T-helper 17 cell (primary cell): ENCODE measurements at places on chromosomes 2 and 18.
A peak's percentile ranks its signal among the peaks of the same experiment; 100 is the strongest.

DNA sequence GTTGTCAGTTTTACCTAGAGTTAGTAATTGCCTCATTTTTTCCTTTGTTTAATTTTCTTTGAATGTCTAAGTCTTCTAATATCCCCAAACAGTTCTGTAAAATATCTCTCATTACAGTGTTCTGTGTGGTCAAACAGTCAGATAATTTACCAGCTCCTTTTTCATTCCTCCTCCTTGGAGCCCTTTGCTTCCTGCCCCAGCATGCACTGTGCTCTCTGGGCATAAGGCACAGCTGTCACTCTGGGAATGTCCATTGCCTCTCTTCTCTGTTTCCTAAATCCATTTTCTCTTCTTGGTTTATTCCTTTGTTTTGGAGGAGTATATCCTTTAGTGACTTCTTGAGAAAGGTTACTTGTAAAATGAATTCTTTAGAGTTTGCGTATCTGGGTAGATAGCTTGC, 139.3 kb downstream of the PLCL1 start:
- DNase-seq = no peak

DNA sequence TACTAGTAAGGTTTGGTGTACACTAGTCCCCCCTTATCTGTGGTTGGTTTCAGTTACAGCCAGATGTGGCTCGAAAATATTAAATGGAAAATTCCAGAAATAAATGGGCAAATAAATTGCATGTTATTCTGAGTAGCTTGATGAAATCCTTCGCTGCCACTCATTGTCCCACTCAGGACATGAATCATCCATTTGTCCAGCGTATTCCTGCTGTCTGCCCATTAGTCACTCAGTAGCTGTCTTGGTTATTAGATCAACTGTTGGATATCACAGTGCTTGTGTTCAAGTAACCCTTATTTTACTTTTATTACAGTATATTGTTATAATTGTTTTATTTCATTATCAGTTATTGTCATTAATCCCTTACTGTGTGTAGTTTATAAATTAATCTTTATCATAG, 21.7 kb downstream of the ZDBF2 start:
- no peak for DNase-seq

- no peak for DNase-seq
Observed at GRCh38 chr2:146632707-146633106, 1212.1 kb upstream of the ACVR2A start.

- peak; percentile 71 for DNase-seq
Observed at GRCh38 chr2:156333951-156334495, 1.5 kb upstream of the NR4A2 start.

DNA sequence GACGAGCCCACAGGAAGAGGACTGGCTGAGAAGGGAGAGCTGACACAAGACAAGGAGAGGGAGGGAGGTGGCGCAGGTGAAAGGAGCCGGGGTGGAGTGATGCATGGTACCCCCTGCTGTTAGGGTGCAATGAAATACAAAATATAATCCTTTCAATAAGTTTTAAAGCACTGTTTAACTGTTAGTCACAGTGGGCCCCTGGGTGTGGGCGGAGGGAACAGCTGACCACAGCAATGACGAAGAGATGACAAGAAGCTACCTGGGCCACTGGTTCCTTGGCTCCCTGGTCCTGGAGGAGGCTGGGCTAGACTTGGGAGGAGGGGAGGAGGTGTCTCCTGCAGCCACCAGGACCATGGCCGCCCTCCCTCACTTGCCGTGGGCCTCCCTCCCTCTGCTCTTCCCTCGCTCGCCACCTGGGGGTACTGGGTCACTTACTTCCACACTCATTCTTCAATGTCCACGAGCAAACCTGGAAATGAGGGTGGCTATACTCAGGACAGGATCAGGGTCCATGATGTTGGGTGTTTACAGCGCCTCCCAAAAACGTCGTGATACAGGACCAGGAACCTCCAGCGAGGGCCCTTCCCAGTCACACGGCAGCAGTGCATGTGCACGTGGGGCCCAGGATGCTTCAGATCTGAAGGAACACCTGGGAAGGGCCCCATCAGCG, 196.1 kb downstream of the ANKRD30B start:
- DNase-seq = no peak

- no peak for DNase-seq
Observed at GRCh38 chr2:158529379-158530259, 72.9 kb downstream of the PKP4 start.

DNA sequence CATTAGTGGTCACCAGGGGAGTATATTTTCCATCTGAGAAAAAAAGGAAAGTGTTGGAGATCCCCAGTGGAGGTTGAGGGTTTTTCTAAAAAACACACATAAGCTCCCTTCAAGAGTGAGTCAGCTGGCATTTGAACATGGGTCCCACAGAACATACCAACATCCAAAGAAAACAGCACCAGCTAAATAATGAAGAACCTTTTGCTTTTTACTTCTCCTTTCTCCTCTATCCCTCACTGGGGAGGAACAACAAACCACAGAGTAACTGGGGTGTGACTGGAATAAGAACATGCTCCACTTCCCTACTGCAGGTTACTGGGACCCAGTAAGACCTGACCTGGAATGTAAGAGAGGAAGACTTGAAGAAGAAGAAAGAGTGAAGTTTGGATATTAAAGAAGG, 56.5 kb upstream of the RAPH1 start:
- DNase-seq = no peak

GRCh38 chr18:9058406-9058805, 44.1 kb upstream of the NDUFV2 start:
- no peak for DNase-seq

DNA sequence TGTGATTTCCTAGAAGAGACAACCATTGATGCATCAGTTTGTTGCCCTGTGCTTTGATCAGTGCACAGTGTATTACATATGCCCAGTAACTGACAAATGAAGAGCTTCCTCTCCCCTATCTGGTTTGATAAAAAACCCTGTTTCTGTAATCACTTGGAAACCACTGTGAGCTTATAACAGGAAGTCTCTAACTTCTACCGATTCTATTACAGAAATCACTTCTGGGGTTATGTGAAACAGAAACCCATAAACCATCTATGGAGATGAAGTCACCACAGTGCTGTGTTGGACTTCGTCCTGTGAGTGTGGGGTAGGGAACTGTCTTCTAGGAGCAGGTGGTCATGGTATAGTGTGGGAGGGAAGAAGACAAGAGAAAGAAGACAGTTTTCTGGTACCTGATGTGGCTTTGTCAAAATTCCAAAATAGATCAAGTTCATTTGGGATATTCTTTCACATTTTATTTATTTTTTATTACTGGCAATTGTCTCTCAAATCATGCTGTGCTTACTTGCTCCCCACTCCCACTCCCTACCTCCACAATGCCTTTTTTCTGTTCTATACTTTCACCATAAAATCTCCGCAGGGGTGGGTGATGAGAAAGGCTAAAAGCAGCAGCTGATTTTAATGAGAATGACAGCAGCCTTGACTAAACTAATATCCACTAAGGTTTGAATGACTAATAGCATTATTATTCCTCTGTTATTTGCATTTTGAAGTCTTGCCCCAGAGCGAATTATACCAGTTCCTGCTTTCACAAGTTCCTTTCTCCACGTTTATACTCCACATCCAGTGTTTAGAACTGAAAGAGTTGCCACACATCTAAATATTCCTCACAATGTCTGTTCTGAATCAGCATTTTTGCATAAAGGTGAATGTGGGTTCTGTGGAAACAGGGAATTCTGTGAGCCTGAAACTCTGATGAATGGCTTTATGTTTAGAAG, 41.7 kb upstream of the RND3 start:
- no peak for DNase-seq

- no peak for DNase-seq
Observed at GRCh38 chr2:143482316-143482715, 353.1 kb downstream of the ARHGAP15 start.

GRCh38 chr2:47360927-47361326, 42.0 kb upstream of the MSH2 start:
- DNase-seq = no peak

DNA sequence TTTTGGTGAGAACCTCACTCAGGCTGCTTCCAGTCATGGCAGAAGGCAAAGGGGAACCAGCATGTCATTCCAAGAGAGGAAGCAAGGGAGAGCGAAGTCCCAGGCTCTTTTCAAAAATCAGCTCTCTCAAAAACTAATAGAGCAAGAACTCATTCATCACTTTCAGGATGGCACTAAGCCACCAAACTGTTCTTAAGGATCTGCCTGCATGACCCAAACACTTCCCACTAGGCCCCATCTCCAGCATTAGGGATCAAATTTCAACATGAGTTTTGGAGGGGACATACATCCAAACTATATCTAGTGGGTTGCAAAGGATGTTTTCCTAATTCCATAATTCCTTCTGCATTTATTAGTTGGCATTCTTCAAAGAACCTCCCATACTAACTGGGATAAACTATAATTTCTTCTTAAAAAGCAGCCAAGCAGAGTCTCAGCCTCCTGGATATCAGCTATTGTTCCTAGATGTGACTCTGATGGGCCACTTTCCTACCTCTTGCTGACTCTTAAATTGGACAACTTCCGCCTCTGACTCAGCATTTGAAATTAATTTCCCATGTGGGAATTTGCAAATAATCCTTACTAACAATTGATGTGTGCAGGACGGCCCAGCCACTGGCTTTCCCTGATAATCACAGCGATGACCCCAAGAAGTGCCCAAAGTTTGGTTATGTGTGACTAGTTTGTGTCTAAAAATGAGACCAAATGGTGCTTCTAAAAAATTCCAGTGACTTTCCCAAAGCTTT, 5.5 kb upstream of the REV1 start:
- no peak for DNase-seq

DNA sequence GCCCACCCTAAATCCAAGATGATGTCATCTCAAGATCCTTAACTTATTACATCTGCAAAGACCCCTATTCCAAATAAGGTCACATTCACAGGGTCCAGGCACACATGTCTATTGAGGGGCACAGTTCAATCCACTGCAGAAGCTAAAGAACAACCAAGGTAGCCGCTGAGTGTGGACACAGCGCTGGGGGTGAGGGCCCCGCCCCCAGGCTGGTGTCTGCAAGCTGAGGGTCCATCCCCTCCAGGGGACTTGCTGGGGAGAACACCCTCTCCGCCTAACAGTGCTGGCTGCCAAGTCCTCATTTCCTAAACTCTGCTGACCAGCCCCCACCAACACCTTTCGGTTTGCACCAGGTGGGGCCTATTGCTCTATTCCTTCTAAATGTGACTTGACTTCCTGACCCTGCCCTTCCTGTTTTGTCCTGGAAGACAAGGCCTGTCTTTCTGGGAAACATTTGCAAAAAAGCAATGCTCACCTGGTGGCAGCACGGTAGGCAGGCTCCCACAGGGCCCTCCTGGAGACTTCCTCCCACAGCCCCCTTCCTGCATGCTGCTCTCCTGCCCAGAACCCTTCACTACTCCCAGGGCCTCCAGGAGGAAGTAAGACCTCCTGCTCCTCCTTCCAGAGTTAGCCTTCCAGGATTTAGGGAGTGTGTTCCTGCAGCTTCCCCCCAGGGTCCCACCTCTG, 24.4 kb upstream of the TEX44 start:
- no peak for DNase-seq

- DNase-seq = no peak
Observed at GRCh38 chr2:178513876-178514275, 33.6 kb downstream of the PLEKHA3 start.

- DNase-seq = no peak
Observed at GRCh38 chr2:228344531-228344930, 163.0 kb upstream of the SPHKAP start.

DNA sequence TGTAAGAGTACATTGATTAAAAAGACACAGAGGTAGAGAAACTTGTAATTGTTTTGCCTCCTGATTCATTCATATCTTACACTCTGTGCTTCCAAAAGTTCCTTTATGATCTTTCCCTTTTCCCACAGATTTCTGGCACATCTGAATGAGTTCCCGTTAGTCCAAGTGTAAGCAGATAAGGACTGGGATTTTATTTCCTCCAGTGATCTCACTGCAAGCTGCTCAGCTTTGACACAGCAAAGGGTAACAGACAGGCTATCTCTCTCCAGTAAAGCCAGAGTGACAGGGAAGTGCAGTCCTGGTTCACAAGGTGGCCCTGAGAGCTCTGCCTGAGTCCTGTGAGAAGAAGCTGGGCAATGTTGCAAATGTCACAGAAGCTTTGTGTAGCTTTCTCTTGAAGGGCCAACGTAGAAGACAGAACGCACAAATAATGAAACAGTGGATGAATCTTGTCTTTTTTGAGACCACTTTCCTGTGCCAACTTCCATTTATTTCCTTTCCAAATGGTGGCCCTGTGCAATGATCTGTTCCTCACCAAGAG, 32.5 kb upstream of the KCNE4 start:
- DNase-seq = no peak

DNA sequence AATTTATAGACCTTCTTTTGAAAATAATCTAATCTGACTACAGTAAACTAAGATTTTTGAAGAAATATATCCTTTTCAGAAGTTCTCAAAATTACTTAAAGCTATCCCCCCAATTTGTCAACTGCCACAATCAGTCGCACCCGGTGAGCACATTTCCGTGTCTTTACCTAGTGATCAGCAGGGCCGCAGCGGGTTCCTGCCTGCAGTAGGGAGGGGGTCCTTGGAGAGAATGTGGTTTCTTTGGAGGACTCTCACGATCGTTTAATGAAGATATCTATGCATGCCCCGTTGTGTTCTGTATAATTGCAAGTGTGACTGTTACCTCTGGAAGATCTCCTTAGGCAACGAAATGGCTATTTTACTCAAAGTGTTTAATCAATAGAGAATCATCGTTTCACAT, 251.9 kb upstream of the RAB12 start:
- DNase-seq = no peak

DNA sequence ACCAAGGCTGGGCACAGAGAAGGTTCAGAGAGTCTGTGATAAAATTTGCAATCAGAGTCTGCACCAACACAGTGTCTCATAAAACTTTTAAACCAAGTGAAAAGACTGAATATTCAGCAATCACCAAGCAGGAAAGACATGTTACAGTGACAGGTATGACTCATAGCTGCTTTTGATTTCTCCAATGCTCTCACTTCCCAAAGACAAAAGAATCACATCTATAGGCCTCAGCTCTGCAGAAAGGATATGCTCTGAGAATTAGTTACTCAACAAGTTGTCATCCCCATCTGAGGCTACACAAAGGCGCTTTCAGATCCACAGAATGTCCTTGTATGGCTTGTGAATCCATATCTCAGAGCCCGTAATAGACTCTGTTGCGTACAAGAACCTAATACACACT, 92.5 kb downstream of the KCNF1 start:
- no peak for DNase-seq

DNA sequence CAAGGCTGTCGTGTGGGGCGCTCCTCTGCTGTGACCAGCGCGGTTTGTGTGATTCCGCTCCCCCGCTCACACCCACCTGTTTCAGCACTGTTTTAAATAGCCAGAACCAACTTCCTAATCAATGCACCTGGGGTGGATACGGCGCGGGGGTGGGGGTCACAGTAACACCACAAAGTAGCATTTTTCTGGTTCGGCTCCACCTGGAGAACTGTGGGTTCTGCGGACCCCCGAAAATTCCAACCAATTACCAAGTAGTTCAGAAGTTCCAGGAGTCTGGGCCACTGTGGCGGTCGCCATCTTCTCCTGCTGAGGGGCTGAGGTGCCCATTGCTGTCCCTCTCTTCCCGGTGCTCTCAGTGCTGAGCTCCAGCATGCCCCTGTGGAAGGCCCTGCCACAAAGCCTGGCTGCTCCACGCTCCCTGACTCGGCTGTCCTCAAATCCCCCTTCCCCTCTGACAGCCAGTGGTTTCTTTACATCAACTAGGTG, 79.4 kb downstream of the GFPT1 start:
- DNase-seq = no peak

GRCh38 chr2:236012155-236012554, 156.0 kb downstream of the GBX2 start:
- DNase-seq = no peak
